ENCODE measurements at places on chromosomes 1 and 21. TPM values are rescaled to one million over a fixed set of nuclear protein-coding genes. Genes with fewer than 3 reads are reported as not detected.

The OR2L2 gene
- polyA plus RNA-seq = 0.27 TPM

The MPL gene
- polyA plus RNA-seq = 0.51 TPM

The RORC gene
- polyA plus RNA-seq = 0.15 TPM

The UBE4B gene
- 47.6 TPM for polyA plus RNA-seq

The WDR64 gene
- 0.11 TPM for polyA plus RNA-seq

The GUCA2B gene
- not detected for polyA plus RNA-seq

The GPR61 gene
- polyA plus RNA-seq = 8.0 TPM

The CLDN17 gene
- polyA plus RNA-seq = not detected

The THEM5 gene
- polyA plus RNA-seq = 1.8 TPM

The CLIC6 gene
- 0.19 TPM for polyA plus RNA-seq

The S100A3 gene
- 0.29 TPM for polyA plus RNA-seq

The TRIM17 gene
- polyA plus RNA-seq = 6.1 TPM

The OR10J1 gene
- polyA plus RNA-seq = 0.06 TPM

The TUFT1 gene
- polyA plus RNA-seq = 9.7 TPM

The PDE4B gene
- polyA plus RNA-seq = 96.4 TPM

The TCHH gene
- 0.48 TPM for polyA plus RNA-seq

The NBPF4 gene
- polyA plus RNA-seq = 0.25 TPM

The AADACL3 gene
- not detected for polyA plus RNA-seq

The PGD gene
- polyA plus RNA-seq = 200 TPM

The SPRR2F gene
- 1.3 TPM for polyA plus RNA-seq
